ENCODE measurements at places on chromosomes 5 and 9. TPM values are rescaled to one million over a fixed set of nuclear protein-coding genes. Genes with fewer than 3 reads are reported as not detected.

The ARHGEF37 gene
- total RNA-seq, result 7.1 TPM

The GNG10 gene
- 49.0 TPM for total RNA-seq

The GABRA1 gene
- 0.17 TPM for total RNA-seq

The PCDHGB3 gene
- 8.1 TPM for total RNA-seq

The SLCO6A1 gene
- total RNA-seq, result not detected

The HTR1A gene
- total RNA-seq, result not detected

The NUP214 gene
- total RNA-seq, result 18.2 TPM

The CNTNAP3 gene
- total RNA-seq, result 6.4 TPM

The LOX gene
- 1,031 TPM for total RNA-seq

The ITK gene
- total RNA-seq, result not detected

The GRXCR2 gene
- not detected for total RNA-seq

All from smooth muscle cell of the pulmonary artery (primary cell).